ENCODE measurements at places on chromosomes 1 and 21. TPM values are rescaled to one million over a fixed set of nuclear protein-coding genes. Genes with fewer than 3 reads are reported as not detected.
A peak's percentile ranks its signal among the peaks of the same experiment; 100 is the strongest.

DNA sequence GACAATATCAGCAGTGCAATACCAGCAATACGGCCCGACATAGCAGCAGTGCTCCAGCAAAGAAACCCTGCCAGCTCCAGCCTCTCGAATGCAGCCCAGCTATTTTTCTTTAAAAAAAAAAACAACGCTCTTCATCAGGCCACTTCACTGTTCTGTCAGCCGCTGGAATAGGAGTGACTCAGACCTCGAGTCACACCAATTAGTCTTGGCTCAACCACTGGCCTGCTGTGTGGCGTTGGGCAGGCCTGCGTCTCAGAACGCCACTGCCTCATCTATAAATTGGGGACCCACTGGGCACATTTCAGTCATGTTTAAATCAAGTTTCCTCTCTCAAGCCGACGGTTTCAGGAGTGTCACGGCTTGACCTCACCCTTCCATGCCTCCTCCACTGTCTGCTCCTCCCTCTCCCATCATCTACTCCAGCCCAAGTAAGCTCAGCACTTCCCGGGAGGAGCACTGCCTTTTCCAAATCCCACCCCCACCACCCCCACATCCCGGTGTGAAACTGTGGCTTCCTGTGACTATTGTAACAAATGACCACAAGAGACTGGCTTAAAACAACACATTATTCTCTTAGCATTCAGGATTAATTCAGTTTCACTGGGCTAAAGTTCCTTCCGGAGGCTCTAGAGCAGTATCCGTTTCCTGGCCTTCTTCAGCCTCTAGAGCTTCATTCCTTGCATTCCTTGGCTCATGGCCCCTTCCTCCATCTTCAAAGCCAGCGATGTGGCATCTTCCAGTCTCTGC is 71.9 kb upstream of the EFHD2 start:
- ATAC-seq = peak; percentile 74

DNA sequence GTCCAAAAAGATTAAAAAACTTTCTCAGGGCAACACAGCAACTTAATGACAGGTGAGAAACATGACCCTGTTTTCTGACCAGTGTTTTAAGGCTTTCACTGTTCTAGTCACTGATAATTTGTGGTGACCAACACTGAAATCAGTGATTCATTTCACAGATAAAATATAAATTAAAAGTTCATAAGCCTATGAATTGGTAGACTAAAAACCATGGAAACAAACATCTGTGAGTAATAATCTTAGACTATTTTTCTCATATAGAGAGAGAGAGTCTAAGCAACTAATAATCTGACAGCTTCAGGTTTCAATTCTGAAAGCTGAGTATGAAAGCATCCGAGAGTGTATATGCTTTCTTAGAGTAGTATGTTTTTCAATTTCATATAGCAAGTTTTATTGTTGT is 536.9 kb downstream of the ADGRL2 start:
- ATAC-seq = no peak

DNA sequence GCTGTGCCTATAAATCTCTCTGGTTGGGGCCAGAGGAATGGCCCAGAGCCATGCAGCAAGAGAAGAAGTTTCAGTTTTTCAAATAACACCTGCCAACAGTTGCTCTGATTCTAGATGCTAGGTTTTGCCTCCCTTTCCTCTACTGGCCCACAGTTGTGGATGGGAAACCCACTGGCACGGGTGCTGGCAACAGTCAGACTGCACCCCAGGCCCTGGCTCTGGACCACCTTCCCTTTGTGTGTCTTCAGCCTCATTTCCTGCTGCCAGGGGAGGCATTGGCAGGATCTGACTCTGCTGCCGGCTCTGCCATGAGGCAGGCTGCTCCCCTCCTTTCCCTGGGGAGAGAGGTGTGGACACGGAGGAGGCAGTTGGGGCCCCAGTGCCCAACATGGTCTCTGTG is 142.0 kb downstream of the IGSF21 start:
- no peak for ATAC-seq

- ATAC-seq = no peak
Measured at GRCh38 chr1:5475572-5475971, 516.7 kb downstream of the NPHP4 start.

DNA sequence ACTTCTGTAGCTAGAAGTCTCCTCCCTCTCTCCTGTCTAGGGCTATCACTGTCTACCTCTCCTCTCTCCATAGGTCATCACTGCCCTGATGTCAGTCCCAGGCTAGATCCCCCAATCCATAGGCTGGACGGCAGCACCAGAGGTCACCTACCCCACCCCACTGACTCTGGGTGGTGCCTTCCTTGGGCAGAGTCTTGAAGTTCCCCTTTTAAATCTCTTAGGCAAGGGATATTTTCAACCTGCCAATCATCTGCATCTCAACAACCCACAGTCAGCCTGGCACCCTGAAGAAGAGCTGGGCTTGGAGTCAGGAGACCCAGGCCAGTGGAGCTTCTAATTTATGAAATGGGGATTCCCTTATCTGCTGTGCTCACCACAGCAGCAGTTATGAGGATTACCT is 13.2 kb downstream of the MYBPH start:
- ATAC-seq = no peak

DNA sequence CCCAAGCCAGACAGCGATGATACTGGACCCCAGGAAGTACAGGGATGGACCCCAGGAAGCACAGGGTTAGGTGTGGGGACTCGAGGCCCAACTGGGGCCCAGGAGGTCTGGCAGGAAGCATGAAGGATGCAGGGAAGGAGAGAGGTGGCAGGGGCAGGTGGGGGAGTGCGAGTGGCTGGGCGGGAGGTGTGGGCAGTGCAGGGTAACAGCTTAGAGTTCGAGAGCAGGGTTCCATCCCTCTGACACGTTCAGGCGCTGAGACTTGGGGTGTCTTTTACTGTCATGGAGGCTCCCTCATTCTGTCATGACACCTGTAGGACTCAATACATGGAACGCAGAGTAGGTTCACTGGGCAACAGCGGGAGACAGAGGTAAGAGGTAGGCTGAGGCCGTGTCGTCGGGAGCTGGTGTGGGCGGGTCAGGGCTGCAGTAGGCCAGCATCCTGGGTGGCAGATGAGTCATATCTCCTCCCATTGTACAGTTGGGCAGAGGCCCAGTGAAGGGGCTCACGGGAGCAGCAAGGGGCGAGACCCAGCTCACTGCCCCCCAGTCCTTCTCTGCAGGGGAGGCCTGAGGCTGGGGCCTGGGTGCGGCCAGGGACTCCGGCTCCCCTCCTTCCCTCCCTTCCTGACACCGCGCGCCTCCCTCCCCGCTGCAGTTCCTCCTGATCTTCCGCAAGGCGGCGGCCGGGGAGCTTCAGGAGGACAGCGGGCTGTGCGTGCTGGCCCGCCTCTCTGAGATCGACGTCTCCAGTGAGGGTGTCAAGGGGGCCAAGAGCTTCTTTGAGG is 11.6 kb upstream of the CTRC start:
- ATAC-seq = peak; percentile 43

DNA sequence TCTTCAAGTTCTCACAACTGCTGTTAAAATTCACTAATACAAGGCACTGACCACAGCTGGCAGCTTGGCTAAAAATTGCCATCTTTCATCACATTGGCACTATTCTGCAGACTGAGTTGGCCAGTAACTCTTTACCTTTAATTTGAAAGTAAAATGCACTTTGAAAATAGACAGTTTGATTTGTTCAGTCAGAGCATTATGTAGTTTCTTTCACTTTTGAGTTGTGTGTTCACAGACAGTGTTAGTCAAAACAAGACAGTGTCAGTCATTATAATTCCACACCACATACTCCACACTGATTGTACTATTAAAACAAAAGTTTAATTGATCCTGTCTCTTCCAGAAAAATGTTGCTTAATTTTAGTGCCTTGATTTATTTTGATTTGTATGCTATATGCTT is 160.7 kb downstream of the SDCCAG8 start:
- ATAC-seq = no peak

DNA sequence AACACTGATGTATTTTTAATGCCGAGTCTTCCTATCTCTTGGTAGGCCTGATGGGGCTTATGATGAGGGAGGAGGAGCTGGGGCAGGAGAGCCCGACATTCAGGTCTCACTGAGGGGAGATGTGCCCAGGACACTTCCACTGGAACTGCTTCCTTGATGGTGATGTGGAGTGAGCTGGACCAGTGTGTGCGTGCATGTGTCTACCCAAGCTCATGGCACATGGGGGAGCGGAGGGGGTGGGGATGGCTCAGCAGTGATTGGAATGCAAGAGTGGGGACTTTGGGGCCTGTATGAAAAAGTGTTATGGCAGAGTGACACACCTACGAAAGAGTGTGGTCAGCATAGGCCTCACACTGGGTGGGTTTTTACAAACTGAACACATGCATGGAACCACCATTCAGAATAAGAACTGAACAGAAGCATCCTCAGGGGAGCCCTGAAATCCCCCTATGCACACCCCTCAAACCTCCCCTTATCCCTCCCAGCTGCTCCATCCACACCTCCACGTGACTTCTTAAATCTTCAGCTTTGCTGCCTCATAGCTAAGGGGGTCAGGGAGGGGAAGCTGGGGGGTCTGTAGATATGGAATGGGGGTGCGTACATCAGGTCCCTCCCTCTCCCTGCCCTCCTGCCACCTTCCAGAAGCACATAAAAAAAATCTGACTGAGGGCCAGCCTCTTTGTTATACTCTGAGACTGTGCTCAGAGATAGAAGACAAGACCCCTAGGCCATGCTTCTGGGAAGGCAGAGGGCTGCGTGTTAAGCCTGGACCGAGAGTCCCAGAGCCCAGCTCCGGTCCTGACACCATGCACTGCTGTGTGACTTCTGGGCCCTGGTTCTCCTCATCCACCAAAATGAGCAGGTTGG is 11.6 kb downstream of the IL6R start:
- ATAC-seq = no peak

GRCh38 chr1:190908691-190909090 is 431.0 kb upstream of the BRINP3 start:
- no peak for ATAC-seq

- ATAC-seq = no peak
Measured at GRCh38 chr21:44899768-44900558, 20.7 kb downstream of the ITGB2 start.

- no peak for ATAC-seq
Measured at GRCh38 chr1:209653915-209654351, 1.7 kb upstream of the LAMB3 start.

GRCh38 chr1:103779932-103780331 is 30.2 kb downstream of the AMY1C start:
- no peak for ATAC-seq

GRCh38 chr1:245599371-245600174 is 444.8 kb downstream of the KIF26B start:
- no peak for ATAC-seq

GRCh38 chr1:17075470-17076255 is 21.8 kb upstream of the SDHB start:
- peak; percentile 72 for ATAC-seq

GRCh38 chr1:42109600-42109999 is 43.6 kb upstream of the GUCA2B start:
- ATAC-seq = no peak

- no peak for ATAC-seq
Measured at GRCh38 chr1:151009206-151009587, 948 bp downstream of the PRUNE1 start.

GRCh38 chr1:58732087-58732775 is 32.4 kb upstream of the MYSM1 start:
- peak; percentile 90 for ATAC-seq

DNA sequence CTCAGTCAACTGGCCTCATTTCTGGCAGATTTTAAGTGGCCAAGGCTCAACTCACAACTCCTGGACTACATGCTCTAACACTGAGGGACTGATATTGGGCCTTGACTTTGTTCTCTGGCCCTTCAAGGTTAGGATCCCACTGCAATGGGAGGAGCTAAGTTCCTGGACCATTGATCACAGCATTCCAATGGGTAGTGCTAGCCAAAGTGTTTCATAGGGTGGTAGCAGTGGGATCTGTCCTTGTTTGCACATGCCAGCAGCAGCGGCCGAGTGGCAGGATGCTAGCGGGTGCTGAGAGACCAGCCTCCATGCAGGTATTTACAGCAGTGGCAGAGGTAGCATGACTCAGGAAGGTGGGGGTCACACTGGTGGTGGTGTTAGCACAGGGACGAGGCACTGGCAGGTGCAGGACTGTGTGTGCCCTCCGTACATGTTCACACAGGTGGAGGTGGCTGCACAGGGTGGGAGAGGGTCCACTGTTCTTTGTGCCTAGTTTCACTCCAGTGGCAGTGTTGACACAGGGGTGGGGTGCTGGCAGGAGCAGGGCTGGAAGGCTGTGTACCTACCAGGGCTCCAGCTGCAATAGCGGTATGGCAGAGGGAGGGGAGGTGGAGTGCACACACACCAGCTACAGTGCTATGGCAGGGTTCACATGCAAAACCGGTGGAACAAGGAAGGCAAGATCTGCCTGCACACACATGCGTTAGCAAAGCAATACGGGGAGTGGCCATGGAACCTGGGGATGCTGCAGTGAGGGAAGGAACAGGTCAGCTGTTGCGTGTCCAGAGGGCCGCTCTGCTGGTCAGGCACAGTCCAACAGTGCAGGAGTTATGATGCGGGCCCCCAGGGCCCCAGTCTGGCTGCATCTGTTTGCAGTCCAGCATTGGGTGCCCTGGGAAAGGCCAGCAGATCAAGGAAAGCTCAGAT is 51.7 kb downstream of the COL24A1 start:
- ATAC-seq = peak; percentile 98

GRCh38 chr1:240115831-240116230 is 24.1 kb downstream of the FMN2 start:
- no peak for ATAC-seq

Gene CSRP1
- 115 TPM for total RNA-seq

Gene NBPF4
- 0.08 TPM for total RNA-seq

Gene RPRD2
- total RNA-seq = 17.9 TPM

Gene FCRLB
- 0.72 TPM for total RNA-seq

Gene CLEC20A
- not detected for total RNA-seq

Gene NID1
- total RNA-seq = 5.3 TPM

Gene RNF186
- 0.16 TPM for total RNA-seq

Gene CSF3R
- total RNA-seq = 3.2 TPM

Data from esophagus mucosa (tissue), 1 donor.